ENCODE measurements at places on chromosomes 5 and 9. TPM values are rescaled to one million over a fixed set of nuclear protein-coding genes. Genes with fewer than 3 reads are reported as not detected.

GRCh38 chr9:30851600-30851999, 1532.8 kb upstream of the ACO1 start:
- H3K27me3 ChIP-seq, result no peaks in the 10 kb centered on the region
- H3K4me3 ChIP-seq, result no peak overlapping the region
- H3K36me3 ChIP-seq, result no peaks in the 10 kb centered on the region
- no peak for DNase-seq

DNA sequence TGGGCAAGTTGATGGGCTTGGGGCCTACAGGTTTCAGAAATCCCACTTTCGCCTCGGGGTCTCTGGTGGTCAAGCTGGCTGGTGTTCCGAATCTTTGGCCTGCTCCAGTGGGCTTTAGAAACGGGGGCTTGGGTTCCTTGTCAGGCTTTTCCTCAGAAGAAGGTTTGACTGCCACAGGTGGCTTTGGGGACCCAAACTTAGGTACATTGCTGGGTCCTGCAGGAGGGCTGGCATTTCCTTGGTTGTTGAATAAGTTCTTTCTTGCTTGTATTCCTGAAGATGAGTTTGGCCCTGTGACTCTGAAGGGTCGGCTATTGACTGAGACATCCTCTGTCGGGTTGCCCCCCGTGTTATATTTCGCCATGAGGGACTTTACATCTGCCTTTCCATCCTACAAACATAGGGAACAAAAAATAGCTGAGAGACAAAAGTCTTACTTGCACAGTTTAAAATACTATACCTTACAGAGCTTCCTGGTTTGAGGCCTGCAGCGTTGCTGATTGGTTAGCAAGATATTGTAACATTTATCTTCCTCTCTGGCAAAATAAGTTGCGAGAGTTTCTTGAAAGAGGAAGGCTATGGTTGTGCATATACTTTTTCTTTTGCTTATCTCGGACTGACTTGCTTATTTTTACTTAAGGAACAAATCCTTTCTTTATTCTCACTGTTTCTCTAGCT, 16.6 kb downstream of the FYB1 start:
- no peak for DNase-seq
- no peaks in the 10 kb centered on the region for H3K36me3 ChIP-seq

DNA sequence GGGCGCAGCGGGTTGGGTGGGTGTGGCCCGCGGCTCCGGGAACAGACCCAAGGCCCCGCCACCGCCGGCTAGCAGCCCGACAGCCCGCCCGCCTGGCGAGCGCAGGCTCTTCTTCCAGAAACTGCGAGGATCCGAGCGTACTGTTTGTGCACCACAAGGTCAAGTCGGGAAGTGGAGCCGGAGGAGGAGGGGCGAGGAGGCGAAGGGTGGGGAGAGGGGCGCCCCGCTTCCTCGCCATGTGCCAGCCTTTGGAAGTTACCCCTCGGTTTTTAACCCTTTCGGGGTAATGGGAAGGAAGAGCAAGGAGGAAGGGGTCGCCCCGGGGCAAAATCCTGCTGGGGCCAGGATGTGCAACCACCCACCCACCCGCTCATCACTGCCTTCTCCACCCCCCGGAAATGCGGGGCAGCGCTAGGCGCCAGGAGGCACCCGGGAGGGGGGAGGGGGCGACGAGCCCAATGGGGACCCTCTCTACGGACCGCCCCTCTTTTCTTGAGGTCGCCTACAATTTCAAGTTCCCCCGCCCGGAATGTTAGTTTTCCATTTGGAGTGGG, 1.1 kb upstream of the JADE2 start:
- peak; percentile 91 for DNase-seq
- H3K27me3 ChIP-seq, result no peaks in the 10 kb centered on the region
- no peaks in the 10 kb centered on the region for H3K4me1 ChIP-seq

GRCh38 chr9:114261026-114261425, 61.9 kb upstream of the ORM1 start:
- H3K27ac ChIP-seq, result no peak overlapping the region
- no peak overlapping the region for H3K4me3 ChIP-seq
- H3K36me3 ChIP-seq, result peaks cover 1% of the 10 kb centered on the region
- no peak for DNase-seq
- no peaks in the 10 kb centered on the region for H3K27me3 ChIP-seq
- H3K4me1 ChIP-seq, result no peaks in the 10 kb centered on the region

Gene UBLCP1
- 23.5 TPM for total RNA-seq

Data from aorta (tissue), 5 donors.